Stimulated activated CD8-positive, alpha-beta memory T cell treated with anti-CD3 and anti-CD28 coated beads, Interleukin-7, amount 100 ng/mL, for 24 hours (primary cell): ENCODE measurements at places on chromosomes 5 and 9.

DNA sequence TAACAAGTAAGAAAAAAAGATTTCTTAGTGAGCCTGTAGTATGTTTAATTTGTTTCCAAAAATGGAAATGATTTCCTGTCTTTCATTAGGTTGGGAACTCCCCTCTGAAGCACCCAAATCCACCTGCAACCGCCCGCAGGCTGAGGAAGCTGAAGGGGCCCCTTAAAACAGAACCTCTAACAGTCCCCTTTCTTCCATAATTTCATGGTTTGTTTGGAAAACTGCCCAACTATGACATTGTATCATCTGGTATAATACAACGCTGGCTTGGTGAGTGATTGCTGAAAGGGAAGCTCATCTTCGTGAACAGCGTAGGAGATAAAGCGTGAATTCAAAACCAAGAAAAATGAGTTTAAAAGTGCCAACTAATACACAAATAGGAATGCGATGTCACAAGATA is 215.5 kb downstream of the FSTL4 start:
- no peak for DNase-seq

GRCh38 chr9:137691646-137692351 is 73.0 kb downstream of the EHMT1 start:
- no peak for DNase-seq

DNA sequence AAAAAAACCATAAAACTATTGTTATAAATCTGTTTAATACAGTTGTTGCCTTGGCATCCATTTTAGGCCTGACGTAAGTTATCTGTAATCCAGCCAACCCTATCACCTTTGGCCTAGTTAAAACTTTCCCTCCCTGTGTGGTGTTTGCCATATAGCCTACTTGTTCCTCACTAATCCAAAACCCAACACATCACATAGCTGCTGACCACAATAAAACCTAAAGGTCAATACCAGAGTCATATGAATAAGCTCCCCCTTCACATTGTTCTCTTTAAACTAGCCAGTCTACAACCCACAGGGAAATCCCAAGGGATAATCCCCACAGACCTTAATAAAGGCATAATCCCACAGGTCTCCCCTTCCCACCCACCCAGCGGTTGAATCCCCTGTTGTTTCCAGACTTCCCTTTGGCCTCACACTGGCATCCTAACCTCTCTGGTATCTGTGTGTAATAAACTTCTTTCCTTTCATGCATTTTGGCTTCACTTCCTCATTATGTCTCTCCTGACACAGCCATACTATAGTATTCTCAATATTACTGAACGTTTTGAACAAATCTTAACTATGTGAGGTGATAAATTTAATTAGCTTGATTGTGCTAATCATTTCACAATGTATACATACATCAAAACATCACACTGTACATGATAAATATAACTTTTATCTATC is 50.8 kb downstream of the DTWD2 start:
- no peak for DNase-seq

- DNase-seq: no peak
Measured at GRCh38 chr9:37284636-37285035, 137.9 kb upstream of the GRHPR start.

DNA sequence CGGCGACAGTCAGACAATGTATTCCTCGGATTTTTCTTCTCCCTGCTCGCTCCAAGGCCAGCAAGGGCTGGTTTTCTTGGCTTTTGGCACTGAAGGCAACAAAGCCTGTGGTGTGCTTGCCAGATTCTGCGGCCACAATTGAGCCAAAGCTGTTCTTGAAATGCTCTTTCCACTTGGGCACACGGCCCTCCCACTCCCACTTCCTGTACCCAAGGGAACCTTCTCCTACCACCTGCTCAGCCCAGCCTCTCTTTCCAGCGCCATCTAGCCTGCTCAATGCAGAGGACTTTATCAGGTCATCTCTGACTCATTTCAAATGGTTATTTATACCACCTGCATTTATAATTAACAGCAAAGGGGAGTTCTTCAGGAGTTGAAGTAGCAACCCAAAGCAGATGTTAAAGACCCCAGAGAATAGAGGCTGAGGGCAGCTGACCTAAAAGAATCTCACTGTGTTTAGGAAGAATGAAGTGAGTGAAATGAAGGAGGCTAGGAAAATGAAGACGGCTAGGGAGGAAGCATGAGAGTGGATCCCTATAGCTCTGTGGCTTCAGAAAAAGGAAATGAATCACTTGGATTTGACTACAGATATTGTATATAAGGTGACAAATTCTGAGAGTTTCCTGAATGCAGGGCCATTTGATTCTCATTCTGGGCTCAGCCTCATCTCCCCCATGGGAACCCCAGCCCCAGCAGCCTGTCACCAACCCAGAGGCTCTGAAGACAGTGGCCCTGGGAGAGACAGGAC is 439.0 kb downstream of the ENC1 start:
- no peak for DNase-seq

GRCh38 chr5:15321776-15322175 is 178.2 kb upstream of the FBXL7 start:
- DNase-seq: no peak

DNA sequence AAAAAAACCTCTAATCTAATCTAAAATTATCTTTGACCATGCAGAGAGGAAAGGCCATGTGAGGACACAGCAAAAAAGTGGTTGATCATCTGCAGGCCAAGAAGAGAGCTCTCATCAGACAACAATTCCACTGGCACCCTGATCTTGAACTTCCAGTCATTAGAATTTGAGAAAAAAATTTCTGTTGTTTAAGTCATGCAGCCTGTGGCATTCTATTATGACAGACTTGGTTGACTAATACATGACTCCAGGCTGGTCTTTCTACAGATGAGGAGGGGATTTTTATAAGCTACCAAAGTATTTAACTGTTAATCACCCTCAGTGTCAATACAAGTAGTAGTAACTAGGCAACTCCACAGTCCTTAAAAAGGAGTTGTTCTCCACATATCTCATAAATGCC is 358.5 kb upstream of the RGMB start:
- no peak for DNase-seq

DNA sequence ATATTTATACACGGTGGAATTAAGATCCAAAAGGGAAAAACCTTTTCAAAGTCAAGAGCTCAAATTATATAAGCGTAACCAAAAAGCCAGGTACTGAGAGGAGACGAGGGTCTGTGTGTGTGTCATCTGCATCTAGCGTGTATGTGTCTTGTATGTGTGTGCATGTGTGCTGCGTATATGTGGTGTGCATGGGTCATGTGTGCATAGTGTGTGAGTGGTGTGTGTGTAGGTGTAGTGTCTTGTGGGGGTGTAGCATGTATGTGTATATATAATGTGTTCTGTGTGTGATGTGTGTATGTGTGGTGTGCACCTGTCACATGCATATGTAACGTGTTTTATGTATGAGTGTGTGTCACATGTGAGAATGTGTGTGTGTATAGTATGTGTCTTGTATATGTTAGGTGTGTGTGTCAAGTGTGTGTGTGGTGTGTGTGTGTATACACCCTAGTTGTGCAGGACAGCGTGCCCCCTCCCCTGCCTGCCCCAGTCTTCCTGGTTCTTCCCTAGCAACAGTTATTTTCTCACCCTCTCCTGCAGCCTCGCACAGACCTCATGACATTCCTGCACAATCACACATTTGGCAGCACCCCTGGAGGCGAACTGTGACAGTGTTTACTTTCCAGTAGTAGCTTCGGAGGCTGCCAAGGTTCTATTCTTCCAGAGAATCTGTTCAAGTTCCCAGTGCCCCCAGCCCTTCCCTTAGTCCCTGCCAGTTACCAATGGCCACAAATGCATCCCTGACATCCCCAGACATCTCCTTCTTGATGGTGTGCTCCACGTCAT is 27.1 kb upstream of the TNIP1 start:
- no peak for DNase-seq

GRCh38 chr5:95519681-95520080 is 35.1 kb downstream of the SKIC3 start:
- DNase-seq: no peak
